Caco-2 (cell line): ENCODE measurements at places on chromosomes 7 and 10. TPM values are rescaled to one million over a fixed set of nuclear protein-coding genes. Genes with fewer than 3 reads are reported as not detected.

GRCh38 chr10:86345296-86345858 is 21.2 kb downstream of the GRID1 start:
- no peaks in the 10 kb centered on the region for H3K36me3 ChIP-seq
- H3K4me3 ChIP-seq, result no peak overlapping the region
- peak overlapping the region; percentile 78 for H3K27ac ChIP-seq
- no peaks in the 10 kb centered on the region for H3K27me3 ChIP-seq

- no peak overlapping the region for H3K27ac ChIP-seq
- H3K4me1 ChIP-seq, result no peaks in the 10 kb centered on the region
- no peak overlapping the region for H3K4me3 ChIP-seq
Observed at GRCh38 chr10:62843600-62843999, 27.4 kb upstream of the EGR2 start.

- no peaks in the 10 kb centered on the region for H3K27me3 ChIP-seq
- no peak overlapping the region for H3K4me3 ChIP-seq
- no peak overlapping the region for H3K27ac ChIP-seq
- no peaks in the 10 kb centered on the region for H3K4me1 ChIP-seq
Observed at GRCh38 chr7:146290746-146291145, 174.1 kb downstream of the CNTNAP2 start.

GRCh38 chr10:20767028-20767427 is 130.1 kb downstream of the NEBL start:
- no peak overlapping the region for H3K4me3 ChIP-seq
- no peaks in the 10 kb centered on the region for H3K36me3 ChIP-seq
- no peak for DNase-seq
- H3K27ac ChIP-seq, result no peak overlapping the region

GRCh38 chr7:30971840-30972563 is 8.2 kb downstream of the GHRHR start:
- H3K4me3 ChIP-seq, result no peak overlapping the region
- H3K27me3 ChIP-seq, result no peaks in the 10 kb centered on the region
- no peak for DNase-seq
- no peaks in the 10 kb centered on the region for H3K36me3 ChIP-seq

- H3K4me1 ChIP-seq, result peaks cover 6% of the 10 kb centered on the region
- H3K27ac ChIP-seq, result no peak overlapping the region
- no peaks in the 10 kb centered on the region for H3K36me3 ChIP-seq
- no peaks in the 10 kb centered on the region for H3K27me3 ChIP-seq
- no peak for DNase-seq
Observed at GRCh38 chr10:3008518-3009195, 58.7 kb upstream of the PFKP start.

- H3K4me1 ChIP-seq, result no peaks in the 10 kb centered on the region
- H3K36me3 ChIP-seq, result no peaks in the 10 kb centered on the region
- H3K27ac ChIP-seq, result no peak overlapping the region
- no peak overlapping the region for H3K4me3 ChIP-seq
- no peaks in the 10 kb centered on the region for H3K27me3 ChIP-seq
- DNase-seq, result no peak
Observed at GRCh38 chr10:116126239-116126638, 146.8 kb downstream of the GFRA1 start.

GRCh38 chr10:129869596-129870473 is 94.2 kb downstream of the EBF3 start:
- H3K4me1 ChIP-seq, result peaks cover 14% of the 10 kb centered on the region
- no peak overlapping the region for H3K27ac ChIP-seq
- DNase-seq, result no peak
- no peaks in the 10 kb centered on the region for H3K36me3 ChIP-seq
- H3K4me3 ChIP-seq, result no peak overlapping the region

GRCh38 chr10:68348265-68348741 is 15.6 kb upstream of the PBLD start:
- no peaks in the 10 kb centered on the region for H3K4me1 ChIP-seq
- peaks cover 6% of the 10 kb centered on the region for H3K36me3 ChIP-seq
- peak; percentile 76 for DNase-seq
- no peaks in the 10 kb centered on the region for H3K27me3 ChIP-seq
- H3K27ac ChIP-seq, result no peak overlapping the region

- no peaks in the 10 kb centered on the region for H3K4me1 ChIP-seq
- H3K36me3 ChIP-seq, result no peaks in the 10 kb centered on the region
- no peak overlapping the region for H3K27ac ChIP-seq
Observed at GRCh38 chr10:30013757-30014156, 45.6 kb downstream of the JCAD start.

- H3K4me3 ChIP-seq, result no peak overlapping the region
- no peaks in the 10 kb centered on the region for H3K27me3 ChIP-seq
- no peaks in the 10 kb centered on the region for H3K36me3 ChIP-seq
- H3K27ac ChIP-seq, result no peak overlapping the region
Observed at GRCh38 chr10:85847085-85847484, 519.5 kb downstream of the GRID1 start.

- no peak overlapping the region for H3K4me3 ChIP-seq
- DNase-seq, result no peak
Observed at GRCh38 chr10:51629934-51630639, 69.3 kb downstream of the CSTF2T start.

- no peaks in the 10 kb centered on the region for H3K27me3 ChIP-seq
- peak; percentile 38 for DNase-seq
- H3K36me3 ChIP-seq, result no peaks in the 10 kb centered on the region
- no peak overlapping the region for H3K4me3 ChIP-seq
- no peaks in the 10 kb centered on the region for H3K4me1 ChIP-seq
Observed at GRCh38 chr7:113331155-113331898, 213.0 kb upstream of the SMIM30 start.

DNA sequence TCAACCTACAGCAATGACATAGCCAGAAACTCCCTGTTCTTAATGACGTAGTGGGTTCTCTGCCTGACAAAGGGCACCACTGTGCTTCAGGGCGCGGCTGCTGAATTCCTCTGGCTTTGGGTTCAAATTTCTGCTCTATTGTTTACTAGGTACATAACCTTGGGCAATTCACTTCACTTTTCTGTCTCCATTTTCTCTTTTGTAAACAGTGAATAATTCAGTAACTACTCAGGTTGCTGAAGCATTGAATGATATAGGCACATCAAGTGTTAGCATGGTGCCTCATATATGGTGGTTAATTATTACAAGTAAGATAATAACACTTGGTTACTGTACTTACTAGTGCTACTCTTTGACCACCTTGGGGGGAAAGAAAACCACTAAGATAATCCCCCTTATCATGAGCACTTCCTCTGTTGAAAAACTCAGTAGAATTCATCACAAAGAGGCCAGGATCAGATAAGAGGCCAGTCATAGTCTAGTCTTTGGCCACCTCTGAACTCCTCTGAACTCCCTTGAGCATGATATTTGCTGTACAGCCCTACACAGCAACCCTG is 92.0 kb upstream of the AHR start:
- H3K27ac ChIP-seq, result peak overlapping the region; percentile 34
- peaks cover 29% of the 10 kb centered on the region for H3K4me1 ChIP-seq
- no peaks in the 10 kb centered on the region for H3K27me3 ChIP-seq
- no peak overlapping the region for H3K4me3 ChIP-seq
- DNase-seq, result peak; percentile 90
- H3K36me3 ChIP-seq, result no peaks in the 10 kb centered on the region

DNA sequence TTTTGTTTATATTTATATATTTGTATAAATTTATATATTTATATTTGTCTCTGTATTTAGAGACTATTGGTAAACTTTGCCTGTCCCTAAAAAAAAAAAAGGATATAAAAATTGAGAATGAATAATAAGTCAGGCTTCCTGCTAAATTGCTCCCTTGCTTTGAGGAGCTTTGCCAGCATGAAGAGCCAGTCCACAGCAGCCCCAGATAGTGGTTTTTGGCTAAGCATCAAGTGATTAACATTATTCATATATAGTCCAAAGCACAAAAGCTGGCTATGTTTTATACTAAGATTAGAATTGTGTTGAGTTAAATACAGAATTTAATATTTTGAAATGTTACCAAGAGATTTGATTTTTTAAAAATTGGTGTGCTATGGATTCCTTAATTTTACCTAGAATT is 264.9 kb upstream of the FERD3L start:
- no peaks in the 10 kb centered on the region for H3K4me1 ChIP-seq
- DNase-seq, result no peak
- no peak overlapping the region for H3K27ac ChIP-seq
- no peaks in the 10 kb centered on the region for H3K36me3 ChIP-seq
- H3K27me3 ChIP-seq, result no peaks in the 10 kb centered on the region
- no peak overlapping the region for H3K4me3 ChIP-seq

DNA sequence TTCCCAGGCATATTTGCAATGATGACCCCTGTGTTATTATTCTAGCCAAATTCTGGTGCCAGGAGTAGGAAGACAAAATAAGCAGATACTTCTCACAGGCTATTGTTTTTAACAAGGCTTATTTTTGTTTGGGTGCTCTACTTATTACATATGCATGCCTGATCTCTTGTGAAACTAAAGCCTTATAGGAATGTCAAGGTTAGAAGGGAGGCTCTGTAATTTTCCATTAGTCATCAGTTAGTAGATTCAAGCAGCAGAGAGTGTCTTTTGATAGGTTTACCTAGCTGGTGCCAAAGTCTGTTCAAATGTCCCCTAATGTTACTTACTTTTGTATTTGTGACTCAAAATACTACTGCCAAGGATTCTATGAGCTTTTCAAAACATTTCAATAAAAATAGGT is 11.7 kb upstream of the TMEM106B start:
- no peaks in the 10 kb centered on the region for H3K27me3 ChIP-seq
- no peaks in the 10 kb centered on the region for H3K36me3 ChIP-seq
- no peak overlapping the region for H3K27ac ChIP-seq
- no peak for DNase-seq
- H3K4me3 ChIP-seq, result no peak overlapping the region

DNA sequence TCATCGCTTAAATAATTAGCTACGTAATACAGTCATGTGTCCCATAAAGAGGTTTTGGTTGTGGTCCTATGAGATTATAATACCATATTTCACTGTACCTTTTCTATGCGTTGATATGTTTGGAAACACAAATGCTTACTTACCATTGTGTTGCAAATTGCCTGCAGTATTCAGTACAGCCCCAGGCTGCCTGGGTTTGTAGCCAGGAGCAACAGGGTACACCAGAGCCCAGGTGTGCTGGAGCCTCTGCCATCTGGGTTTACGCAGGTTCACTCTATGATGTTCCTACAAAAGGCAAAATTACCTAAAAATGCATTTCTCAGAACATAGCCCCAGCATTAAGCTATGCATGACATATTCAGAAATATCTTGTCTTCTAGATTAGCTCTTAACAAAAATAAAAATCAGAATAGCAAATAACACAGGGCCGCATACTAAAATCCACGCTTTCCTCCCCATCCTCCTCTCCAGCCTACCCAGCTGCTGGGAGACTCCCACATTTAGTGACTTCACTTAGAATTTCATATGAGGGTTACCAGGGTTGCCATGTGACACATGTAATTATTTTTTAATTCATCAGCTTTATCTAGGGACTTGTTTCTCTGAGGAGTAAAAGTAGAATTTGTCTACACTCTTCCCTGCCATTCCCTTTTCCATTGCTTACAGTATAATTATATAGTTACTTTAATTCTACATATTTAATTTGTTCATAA is 559.0 kb upstream of the ADARB2 start:
- no peaks in the 10 kb centered on the region for H3K27me3 ChIP-seq
- H3K27ac ChIP-seq, result no peak overlapping the region
- no peak for DNase-seq
- no peak overlapping the region for H3K4me3 ChIP-seq
- no peaks in the 10 kb centered on the region for H3K4me1 ChIP-seq

GRCh38 chr10:82394122-82394521 is 519.1 kb downstream of the NRG3 start:
- no peaks in the 10 kb centered on the region for H3K27me3 ChIP-seq
- no peak overlapping the region for H3K27ac ChIP-seq
- H3K36me3 ChIP-seq, result no peaks in the 10 kb centered on the region
- no peaks in the 10 kb centered on the region; the same call in 1 of the 2 replicates for H3K4me1 ChIP-seq
- no peak overlapping the region for H3K4me3 ChIP-seq

GRCh38 chr7:132533916-132534315 is 42.4 kb downstream of the PLXNA4 start:
- no peaks in the 10 kb centered on the region for H3K36me3 ChIP-seq
- peaks cover 3% of the 10 kb centered on the region for H3K27me3 ChIP-seq
- H3K4me3 ChIP-seq, result no peak overlapping the region
- H3K4me1 ChIP-seq, result no peaks in the 10 kb centered on the region
- H3K27ac ChIP-seq, result no peak overlapping the region

DNA sequence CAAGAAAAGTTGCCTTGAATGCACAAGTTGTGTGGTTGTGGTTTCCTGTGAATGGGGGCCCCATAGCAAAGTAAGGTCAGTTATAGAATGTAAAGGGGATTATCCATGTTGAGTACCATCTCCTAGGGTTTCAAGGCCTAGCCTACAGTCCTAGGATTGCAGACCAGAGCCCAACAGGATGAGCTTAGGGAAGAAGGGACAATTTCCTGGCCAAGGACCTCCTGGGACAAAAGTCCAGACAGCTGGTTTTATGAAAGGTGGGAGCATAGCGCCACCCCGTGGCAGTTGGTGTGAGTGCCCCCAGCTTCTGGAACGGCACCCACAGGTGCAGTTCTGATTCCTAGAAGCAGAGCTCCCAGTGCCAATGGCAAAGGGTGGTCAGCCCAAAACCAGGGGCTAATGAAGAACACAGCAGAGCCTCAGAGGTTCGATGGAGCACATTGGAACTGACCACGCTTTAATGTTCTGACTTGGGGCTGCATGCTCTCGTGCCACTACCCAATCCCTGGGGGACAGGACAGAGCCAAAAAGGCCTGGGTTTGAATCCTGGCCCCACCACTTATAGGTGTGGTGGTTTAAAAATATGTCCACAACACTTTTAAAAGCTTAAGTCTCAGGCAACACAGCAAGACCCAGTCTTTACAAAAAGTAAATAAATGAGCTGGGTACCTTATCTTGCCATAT is 25.8 kb upstream of the TMEM120A start:
- H3K36me3 ChIP-seq, result peaks cover 2% of the 10 kb centered on the region; the same call in 1 of the 2 replicates
- H3K27ac ChIP-seq, result no peak overlapping the region
- H3K4me1 ChIP-seq, result no peaks in the 10 kb centered on the region
- peak; percentile 70 for DNase-seq
- no peak overlapping the region for H3K4me3 ChIP-seq

DNA sequence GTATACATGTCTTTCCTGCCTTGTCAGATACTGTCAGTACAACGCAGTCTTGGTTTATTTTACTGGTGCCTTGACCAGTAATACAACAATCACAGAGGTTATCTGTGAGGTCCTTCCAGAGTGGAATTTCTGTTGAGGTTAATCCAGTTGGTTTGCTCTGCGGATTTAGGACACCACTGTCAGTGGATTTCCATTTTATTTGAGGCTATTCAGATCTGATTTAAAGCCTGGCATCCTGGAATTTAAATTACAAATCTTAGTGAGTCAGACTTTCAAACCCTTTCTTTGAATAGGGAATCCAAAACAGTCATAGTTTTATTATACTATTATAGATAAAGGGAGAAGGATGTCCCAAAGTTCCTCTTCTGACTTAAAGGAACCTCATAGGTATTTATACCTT is 40.5 kb downstream of the ANLN start:
- no peak overlapping the region for H3K4me3 ChIP-seq
- H3K27ac ChIP-seq, result no peak overlapping the region
- DNase-seq, result no peak
- H3K27me3 ChIP-seq, result no peaks in the 10 kb centered on the region
- H3K36me3 ChIP-seq, result peaks cover 3% of the 10 kb centered on the region; the same call in 1 of the 2 replicates
- peaks cover 8% of the 10 kb centered on the region; the same call in 1 of the 2 replicates for H3K4me1 ChIP-seq

LIPM gene
- total RNA-seq, result not detected in 2 replicates

HTR5A gene
- not detected in 2 replicates for total RNA-seq

LHFPL3 gene
- not detected in 2 replicates for total RNA-seq

PRPS1L1 gene
- total RNA-seq, result not detected in 2 replicates

SYT15 gene
- 0.43 and 0.60 TPM in 2 replicates for total RNA-seq

ETV1 gene
- 0.30 and 0.52 TPM in 2 replicates for total RNA-seq

VAX1 gene
- not detected in 2 replicates for total RNA-seq

KDM7A gene
- 3.6 and 5.1 TPM in 2 replicates for total RNA-seq

RELN gene
- total RNA-seq, result 3.3 and 4.3 TPM in 2 replicates

HOGA1 gene
- 0.50 and 0.67 TPM in 2 replicates for total RNA-seq

BPGM gene
- total RNA-seq, result 7.2 and 8.1 TPM in 2 replicates

CYP2C19 gene
- 0.86 and 1.0 TPM in 2 replicates for total RNA-seq

CDCA7L gene
- 15.2 and 19.1 TPM in 2 replicates for total RNA-seq

CHAT gene
- 0.18 and 0.32 TPM in 2 replicates for total RNA-seq

MYL10 gene
- not detected in 2 replicates for total RNA-seq

COL13A1 gene
- not detected in 2 replicates for total RNA-seq
